CD4-positive, alpha-beta T cell treated with Interleukin-1 beta for 1 hour (primary cell): ENCODE measurements at places on chromosomes 1 and 21.

GRCh38 chr1:161382214-161383019 is 14.7 kb upstream of the CFAP126 start:
- no peak for DNase-seq

DNA sequence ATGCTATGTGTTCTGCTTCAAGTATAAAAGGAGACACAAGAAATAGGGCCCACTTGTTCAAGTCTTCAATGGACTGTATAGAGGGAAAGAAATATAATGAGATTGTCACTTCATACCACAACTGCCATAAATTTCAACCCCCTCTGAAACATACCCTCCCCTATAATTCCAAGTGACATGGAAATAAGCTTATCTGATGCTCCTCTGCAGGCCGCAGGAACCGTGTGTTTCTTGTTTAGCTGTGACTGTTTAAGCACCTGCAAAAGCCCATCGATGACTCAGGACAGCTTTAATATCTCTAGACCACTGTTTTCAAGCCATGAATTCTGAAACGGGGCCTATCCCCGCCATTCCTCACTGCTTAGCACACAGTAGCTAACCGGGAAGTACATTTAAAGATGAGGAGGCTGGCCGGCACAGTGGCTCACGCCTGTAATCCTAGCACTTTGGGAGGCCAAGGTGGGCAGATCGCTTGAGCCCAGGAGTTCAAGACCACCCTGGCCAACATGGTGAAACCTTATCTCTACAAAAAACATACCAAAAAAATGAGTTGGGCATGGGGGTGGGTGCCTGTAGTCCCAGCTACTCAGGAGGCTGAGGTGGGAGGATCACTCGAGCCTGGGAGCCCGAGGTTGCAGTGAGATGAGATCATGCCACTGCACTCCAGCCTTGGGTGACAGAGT is 4.2 kb downstream of the HLCS start:
- no peak for DNase-seq

DNA sequence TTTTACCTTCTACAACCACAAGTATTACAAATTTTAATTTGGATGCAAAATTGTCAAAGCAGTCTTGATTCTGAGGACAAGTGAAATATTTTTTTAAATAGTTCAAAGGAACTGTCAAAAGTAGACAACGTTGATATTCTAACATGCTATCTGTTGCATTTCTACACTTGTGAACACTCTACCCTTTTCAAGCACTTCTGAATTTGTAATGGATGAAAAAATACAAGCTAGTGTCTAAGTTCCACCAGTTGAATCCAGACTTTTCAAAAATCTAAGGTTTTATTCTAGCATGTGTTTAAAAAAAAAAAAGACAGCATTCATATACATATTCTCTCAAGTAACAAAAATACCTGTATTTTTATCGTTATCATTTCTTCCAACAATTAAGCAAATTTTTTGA is 2.1 kb downstream of the ARID4B start:
- DNase-seq, result no peak

DNA sequence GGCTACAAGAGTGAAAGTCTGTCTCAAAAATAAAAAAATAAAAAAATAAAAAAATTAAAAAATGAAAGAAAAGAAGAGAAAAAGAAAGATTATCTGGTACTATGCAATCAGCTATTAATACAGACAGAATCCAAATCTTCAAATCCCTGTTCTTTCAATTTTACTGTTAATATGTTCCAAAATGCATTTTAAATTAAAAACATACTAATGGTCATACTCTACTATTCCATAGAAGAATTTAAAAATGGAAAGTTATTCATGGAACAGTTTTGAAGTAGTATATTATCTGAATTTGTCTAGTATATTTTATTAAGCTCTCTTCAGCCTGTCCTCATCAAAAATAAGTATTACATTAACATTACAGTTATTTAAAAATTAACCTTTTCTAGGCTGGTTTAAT is 430.1 kb downstream of the PTBP2 start:
- DNase-seq, result no peak

DNA sequence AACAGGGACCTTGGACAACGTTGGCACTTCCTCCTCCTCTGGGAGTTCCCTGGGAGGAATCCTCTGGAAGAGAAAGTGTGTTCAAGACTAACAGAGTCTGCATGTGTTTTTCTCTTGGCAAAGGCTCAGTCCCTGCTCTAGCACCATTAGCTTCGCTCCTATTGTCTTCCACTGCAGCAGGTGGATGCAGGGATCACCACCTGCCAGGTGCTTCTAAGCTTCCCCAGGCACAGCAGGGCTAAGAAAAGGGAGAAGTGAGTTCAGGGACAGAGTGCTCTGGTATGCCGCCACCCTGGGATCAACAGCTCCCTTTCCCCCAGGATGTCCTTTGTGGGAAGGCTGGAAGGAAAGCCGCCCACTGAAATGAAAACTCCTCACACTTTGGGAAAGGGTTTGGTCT is 43.9 kb upstream of the IL20 start:
- DNase-seq, result no peak
